ENCODE measurements at places on chromosomes 11 and 22.

DNA sequence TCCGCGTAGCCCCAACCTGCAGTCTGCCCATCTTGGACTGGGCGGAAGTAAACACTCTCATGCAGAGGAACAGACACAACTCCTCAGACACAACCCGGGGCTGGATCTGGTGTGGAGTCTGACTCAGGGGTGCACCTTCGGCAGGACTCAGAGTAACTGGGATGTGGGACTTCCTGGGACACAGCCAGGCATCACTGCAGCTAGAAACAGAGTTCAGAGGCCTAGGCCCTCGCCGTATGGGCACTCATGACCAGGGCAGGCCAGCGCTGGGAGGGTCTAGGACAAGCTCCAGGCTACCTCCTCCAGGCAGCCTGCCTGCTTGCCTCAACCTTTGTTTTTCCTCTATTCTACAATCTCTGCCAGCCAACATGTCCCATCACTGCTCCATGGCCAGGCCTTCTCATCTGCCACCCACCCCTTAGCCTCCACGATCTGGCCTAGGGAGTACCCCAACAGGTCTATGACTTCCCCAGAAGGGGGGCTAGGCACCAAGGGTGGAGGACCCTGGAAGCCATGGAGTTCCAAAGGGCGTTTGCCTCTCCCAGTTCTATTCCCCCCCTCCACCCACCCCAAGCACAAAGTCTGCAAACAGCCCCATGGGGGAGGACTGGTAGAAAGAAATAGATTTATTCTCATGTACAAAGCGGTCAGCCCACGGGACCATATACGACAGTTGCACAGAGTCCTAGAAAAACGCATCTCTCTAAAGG lies 98.5 kb downstream of the PDE2A start:
- no peak for DNase-seq

DNA sequence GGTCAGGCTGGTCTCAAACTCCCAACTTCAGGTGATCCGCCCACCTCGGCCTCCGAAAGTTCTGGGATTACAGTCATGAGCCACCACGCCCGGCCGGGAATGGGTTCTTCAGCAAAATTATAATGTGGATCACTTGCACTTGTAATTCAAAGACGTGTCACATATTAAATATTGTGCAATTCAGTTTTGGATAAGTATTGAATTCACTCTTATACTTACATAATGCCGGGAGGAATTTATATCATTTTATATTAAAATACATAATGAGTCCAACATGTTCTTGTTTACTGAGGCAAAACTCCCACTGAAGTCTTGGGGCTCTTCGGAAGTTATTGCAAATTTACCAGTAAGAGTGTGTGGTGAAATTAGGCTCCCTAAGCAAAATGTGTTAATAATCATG lies 635.2 kb upstream of the LUZP2 start:
- no peak for DNase-seq

GRCh38 chr11:6194065-6194581 lies 4.9 kb upstream of the OR52W1 start:
- DNase-seq: no peak

- no peak for DNase-seq
Observed at GRCh38 chr11:68261006-68261405, 10.8 kb downstream of the C11orf24 start.

DNA sequence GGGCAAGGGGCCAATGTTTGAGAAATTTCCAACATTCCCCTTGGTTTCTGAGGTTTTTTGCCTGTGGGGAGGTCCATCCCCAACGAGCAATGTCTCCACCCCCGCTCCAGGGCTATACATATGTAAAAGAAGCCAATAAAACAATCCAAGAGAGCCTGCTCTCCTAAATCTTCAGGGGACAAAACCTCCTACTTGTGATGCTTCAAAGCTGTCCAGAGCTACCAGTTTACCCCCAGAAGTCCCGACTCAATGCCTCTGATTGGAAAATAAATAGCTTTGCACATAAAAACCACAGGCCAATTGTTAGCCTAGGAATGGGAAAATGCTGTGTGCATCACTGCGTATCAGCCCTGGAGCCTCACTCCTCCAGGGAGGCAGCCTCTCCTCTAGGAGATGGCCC lies 66.0 kb upstream of the PAX6 start:
- no peak for DNase-seq

DNA sequence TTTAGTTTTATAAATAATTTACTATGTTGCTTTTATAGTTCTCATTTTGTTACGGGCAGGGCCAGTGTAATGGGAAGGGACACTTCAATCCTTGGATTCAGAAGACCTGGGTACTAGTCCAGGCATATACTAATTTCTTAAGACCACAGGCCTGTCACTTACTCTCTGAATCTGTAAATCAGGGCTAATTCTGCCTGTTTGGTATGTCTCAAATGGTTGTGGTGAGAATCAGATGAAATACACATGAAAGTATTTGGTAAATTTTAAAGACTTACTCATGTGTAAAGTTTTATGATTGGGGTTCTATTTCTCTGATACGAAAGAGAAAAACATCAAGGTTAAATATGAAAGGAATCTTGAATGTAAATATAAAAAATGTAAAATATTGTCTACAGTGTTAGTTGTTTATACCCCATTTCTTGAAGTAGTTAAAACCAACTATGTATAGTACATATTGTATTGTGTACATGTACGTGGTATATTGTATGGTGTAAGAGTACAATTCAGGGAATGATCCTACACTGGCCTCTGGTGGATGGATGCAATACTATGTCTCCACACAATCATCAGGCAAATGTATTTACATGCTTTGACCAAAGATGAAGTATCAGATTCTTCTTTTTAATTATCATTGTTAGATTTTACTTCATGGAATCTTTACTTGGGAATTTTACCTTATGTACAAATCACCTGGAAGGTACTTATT lies 24.5 kb upstream of the RAG2 start:
- DNase-seq: no peak

DNA sequence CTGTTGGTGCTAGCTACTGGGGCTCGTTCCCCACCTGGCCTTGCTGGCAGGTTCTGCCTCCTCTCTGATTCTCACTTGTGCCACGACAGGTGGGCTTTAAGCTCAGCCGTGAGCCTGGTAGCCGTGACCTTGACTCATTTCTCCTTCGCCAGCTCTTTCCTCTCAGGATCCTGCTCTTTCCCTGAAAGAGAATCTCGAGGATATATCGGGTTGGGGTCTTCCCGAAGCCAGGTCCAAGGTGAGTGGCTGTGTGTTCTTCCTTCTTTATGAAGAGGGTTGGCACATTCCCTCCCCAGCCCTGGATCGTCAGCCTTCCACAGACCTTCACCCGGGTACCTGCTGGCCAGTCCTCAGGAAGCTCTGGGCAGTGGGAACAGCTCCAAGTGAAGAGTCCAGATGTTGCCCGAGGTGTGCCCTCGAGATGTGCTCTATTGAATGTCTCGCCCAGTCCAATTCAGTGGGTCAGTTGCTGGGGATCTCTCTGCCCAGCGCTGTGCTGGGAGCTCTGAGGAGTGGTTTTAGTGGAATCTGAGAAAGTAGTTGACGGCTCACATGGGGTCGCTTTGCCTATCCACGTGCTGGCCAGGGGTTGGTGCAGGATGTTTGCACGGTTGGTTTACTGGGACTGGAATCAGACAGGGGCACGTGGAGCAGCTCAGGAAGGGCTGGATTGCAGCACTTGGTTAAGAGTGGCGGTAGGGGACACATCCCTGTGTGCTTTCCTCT lies 1.4 kb downstream of the ZNF74 start:
- no peak for DNase-seq

DNA sequence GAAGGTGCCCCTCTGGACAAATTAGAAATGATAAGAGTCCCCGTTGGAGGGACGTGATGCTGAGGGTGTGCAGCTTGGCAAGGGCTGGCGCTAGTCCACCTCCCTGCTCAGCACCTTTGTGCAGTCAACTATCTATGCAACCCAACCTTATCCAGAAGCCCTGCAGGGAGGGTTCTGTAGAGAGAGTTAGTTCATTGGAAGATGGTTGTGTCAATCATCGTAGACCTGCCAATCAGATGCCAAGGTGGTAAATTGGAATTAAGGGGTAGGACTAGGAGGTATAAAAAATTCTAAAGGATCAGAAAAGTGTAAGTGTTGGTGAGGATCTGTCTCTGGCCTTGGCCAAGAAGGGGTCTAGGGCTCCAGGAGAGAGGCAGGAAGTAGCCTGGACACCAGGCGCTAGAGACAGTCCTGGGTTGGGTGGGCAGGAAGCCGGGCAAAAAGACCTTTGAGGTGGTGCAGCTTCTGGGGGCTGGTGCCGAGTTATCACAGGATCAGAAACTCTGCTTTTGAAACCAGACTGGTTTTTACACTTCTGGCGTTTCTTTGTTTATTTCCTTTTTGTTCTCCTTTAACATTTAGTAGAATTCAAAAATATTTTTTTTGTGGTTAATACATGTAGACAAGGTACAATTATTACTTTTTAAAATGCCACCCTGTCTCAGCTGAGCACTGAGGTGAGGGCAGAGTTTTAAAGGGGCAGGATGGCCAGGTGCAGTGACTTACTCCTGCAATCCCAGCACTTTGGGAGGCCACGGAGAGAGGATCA lies 1.6 kb downstream of the C1QTNF6 start:
- peak; percentile 56 for DNase-seq

GRCh38 chr11:8527939-8528338 lies 66.1 kb downstream of the STK33 start:
- no peak for DNase-seq

DNA sequence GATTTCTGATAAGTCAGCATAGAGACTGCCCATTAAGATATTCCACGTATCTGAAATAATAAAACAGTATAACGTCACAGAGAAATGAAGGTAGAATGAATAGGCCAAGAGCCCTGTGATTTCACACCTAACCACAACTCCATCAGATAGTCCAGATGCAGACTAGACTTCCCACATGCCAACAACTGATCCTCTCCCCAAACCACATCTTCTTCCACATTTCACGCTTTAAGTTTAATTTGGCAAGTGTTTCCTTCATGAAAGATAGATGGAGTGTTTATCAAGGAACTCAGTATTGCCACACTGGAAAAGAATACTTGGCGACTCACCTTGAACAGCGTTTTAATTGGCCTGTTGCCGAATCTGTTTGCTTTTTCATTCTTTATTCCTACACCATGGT lies 81.5 kb downstream of the MUC15 start:
- DNase-seq: no peak

- DNase-seq: no peak
Observed at GRCh38 chr11:12007769-12008737, at the start of gene DKK3. Gene DKK3 (minus strand): TSS chr11:12008626. CDS start chr11:12008582, 44 bp downstream.

GRCh38 chr22:40463683-40464082 lies 93.3 kb downstream of the SGSM3 start:
- peak; percentile 24 for DNase-seq

DNA sequence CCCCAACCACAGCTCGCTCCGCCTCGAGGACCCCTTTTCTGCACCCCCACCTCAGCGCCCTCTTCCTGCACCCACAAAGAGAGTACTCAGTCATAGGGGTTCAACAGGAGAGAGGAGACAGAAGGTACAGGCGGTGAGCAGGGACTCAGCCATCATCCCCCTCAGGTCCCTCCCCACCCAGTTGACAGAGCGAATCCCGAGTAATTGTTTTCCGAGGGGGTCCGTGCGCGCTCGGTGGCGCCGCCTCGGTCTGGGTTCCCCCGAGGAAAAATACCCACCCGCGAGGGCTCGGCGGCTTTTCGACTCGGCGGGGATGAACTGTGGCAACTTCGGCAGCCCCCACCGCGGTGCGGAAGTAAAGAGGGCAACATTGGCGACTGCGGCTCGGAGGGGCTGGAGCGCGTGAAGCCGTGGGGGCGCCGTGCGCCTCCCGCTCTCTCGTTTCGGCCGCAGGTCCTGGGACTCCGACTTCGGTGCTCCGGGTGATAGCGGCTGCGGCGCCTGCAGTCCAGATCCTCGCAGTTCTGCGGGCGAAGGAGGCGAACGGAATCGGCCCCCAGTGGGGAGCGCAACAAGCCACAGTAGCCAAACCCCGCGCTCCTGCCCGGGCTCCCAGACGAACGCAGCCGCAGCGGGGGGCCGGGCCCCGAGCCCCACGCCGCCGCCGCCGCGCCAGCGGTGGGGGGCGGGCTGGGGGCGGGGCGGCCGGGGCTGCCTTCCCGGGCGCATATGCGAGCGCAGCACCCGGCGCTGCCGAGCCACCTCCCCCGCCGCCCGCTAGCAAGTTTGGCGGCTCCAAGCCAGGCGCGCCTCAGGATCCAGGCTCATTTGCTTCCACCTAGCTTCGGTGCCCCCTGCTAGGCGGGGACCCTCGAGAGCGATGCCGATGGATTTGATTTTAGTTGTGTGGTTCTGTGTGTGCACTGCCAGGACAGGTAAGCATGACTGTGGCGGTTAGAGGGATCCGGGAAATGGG lies at the start of gene NELL1:
Gene NELL1, plus strand, starts transcription at position 743 of the 976 bp plus-strand sequence.
- peak; percentile 10 for DNase-seq

- DNase-seq: no peak
Observed at GRCh38 chr11:20493340-20493739, 105.8 kb downstream of the PRMT3 start.

DNA sequence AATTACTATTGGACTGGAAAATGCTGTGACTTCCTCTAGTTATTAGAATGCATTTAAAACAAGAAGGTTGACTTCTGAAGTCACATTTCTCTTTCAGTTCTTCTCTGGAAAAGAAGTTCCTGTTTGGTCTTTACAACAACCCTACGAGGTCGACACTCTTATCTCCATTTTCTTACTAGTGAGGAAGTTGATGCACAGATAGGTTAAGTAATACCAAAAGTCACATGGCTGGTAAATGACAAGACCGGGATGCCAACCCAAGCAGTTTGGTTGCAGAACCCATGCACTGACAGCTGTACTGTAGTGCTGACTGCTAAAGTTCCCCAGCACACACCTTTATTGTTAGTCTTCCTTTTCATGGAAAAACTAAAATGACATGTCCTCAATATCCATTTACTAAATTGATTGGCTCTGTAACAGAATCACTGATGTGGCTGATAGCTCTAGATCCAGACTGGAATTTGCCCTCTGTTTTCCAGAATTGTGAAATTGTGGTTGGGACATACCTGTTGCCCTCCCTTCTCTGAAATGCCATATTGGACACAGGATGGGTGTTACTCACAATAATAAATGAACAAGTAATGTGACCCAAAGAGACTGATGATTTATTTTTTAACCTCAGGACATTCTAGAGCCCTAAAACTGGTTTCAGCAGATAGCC lies 9.4 kb upstream of the TECTA start:
- DNase-seq: no peak
